ENCODE measurements at places on chromosomes 2 and 18. TPM values are rescaled to one million over a fixed set of nuclear protein-coding genes. Genes with fewer than 3 reads are reported as not detected.

ECEL1 gene
- not detected for total RNA-seq

CCDC85A gene
- 0.09 TPM for total RNA-seq

- DNase-seq: no peak
Measured at GRCh38 chr2:235850771-235851551, 317.2 kb downstream of the GBX2 start.

- no peak for DNase-seq
Measured at GRCh38 chr18:57744211-57744694, 58.9 kb downstream of the ATP8B1 start.

DNA sequence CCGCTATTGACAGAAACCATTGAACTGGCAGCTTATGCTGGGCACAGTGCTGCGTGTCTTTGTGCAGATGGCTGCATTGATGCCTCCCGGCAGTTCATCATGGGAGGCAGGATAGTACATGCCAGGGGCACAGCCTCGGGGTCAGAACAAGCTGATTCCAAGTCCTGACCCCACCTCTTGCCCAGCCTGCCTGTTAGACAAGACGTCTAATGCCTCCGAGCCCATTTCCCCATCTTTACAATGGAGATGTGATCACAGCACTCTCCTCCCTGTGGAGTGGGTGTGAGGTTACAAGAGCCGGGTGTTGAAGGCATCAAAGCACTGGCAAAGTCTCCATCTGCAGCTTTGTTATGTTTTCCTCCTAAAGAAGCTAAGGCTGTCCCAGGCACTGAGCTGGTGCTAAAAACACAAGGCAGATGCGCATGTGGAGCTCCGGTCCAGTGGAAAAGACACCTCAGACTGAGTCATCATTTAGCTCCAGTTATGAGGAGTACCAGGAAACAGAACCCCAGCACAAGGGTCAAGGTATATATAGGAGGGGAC, 125.7 kb upstream of the EPAS1 start:
- DNase-seq: peak; percentile 11

DNA sequence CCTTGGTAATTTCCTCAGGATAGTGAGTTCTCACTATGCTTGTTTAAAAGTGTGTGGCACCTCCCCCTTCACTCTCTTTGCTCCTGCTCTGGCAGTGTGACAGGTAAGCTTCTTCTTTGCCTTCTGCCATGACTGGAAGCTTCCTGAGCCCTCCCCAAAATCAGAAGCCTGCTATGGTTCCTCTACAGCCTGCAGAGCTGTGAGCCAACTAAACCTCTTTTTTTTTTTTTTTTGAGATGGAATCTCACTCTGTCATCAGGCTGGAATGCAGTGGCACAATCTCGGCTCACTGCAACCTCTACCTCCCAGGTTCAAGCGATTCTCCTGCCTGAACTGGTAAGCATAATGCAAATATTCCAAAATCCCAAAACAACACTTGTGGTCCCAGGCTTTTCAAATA, 80.0 kb downstream of the SOWAHC start:
- no peak for DNase-seq

PCARE gene
- total RNA-seq: not detected

GRCh38 chr2:215354771-215355695, 43.2 kb downstream of the ATIC start:
- DNase-seq: no peak

DNA sequence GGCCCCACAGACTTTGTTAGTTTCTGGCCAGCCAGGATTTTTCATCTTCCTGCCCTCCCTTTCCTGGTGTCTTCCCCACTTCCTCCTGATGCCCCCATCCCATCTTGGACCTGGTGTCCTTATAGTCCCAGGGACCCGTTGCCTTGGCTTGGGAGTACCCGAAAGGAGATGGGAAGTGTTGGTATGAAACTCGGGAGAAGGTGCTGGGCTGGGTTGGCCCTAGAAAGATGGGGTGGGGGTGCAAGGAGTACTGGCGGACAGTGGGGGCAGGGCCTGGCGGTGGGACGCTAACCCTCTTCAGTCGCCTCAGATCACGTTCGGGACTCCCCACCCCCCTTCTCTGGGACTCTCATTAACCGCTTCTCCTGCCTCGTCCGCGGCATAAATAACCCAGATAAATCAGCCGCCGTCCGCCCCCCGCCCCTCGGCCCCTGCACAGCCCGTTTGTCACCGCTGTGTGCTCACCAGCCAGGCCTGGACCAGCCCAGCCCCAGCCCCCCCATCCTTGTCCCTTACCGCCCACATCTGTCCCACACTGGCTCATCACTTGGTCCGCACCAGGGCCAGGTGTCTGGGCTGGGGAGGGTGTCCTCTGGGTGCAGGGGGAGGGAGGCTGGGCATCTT, 3.7 kb upstream of the ASIC4 start:
- DNase-seq: peak; percentile 62

CTDSP1 gene
- 67.9 TPM for total RNA-seq

- no peak for DNase-seq
Measured at GRCh38 chr18:48875942-48876511, 74.7 kb downstream of the SMAD7 start.

- DNase-seq: no peak
Measured at GRCh38 chr2:85250045-85250444, 77.7 kb downstream of the TGOLN2 start.

- no peak for DNase-seq
Measured at GRCh38 chr2:144511937-144512336, 8.0 kb downstream of the ZEB2 start.

DNA sequence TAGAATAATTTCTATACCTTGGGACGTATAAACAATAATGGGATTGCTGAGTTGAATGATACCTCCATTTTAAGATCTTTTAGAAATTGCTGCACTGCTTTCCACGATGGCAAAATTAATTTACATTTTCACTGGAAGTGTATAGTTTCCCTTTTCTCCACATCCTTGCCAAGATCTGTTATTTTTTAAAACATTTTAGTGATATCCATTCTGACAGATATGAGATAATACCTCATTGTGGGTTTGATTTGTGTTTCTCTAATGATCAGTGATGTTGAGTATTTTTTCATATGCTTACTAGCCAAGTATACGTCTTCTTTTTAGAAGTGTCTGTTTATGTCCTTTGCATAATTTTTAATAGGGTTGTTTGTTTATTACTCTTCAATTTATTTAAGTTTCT, 908.5 kb upstream of the CNTNAP5 start:
- DNase-seq: no peak

GRCh38 chr2:135647836-135648579, 93.6 kb upstream of the UBXN4 start:
- DNase-seq: no peak

DNA sequence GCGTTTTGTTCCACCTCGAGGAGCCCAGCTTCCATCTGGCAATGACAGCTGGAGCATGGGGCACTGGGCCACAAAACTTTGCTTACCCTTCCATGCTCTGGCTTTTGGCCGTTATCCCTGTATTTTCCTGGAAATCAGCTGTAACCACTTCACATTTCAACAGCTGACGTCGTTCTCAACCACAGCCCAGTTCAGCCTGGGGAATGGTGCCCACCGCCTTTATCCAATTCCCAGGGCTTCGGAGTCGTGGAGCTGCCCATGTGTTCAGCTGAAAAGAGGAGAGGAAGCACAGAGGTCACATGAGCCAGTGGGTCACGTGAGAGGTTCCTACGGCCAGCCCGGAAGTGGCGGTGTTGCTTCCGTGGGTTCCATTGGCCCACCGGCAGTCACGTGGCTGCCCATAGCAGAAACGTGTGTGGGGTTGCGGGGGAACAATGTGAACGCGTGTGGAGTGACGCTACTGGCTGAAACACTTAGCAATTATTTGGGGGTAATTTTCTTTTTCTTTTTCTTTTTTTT, 16.7 kb upstream of the EDAR start:
- DNase-seq: peak; percentile 55

GRCh38 chr2:119753930-119754321, 5.8 kb upstream of the PTPN4 start:
- DNase-seq: no peak

- DNase-seq: no peak
Measured at GRCh38 chr2:207141386-207141785, 24.4 kb downstream of the KLF7 start.

- DNase-seq: peak; percentile 70
Measured at GRCh38 chr18:80171054-80171872, 62.2 kb downstream of the ADNP2 start.

DNA sequence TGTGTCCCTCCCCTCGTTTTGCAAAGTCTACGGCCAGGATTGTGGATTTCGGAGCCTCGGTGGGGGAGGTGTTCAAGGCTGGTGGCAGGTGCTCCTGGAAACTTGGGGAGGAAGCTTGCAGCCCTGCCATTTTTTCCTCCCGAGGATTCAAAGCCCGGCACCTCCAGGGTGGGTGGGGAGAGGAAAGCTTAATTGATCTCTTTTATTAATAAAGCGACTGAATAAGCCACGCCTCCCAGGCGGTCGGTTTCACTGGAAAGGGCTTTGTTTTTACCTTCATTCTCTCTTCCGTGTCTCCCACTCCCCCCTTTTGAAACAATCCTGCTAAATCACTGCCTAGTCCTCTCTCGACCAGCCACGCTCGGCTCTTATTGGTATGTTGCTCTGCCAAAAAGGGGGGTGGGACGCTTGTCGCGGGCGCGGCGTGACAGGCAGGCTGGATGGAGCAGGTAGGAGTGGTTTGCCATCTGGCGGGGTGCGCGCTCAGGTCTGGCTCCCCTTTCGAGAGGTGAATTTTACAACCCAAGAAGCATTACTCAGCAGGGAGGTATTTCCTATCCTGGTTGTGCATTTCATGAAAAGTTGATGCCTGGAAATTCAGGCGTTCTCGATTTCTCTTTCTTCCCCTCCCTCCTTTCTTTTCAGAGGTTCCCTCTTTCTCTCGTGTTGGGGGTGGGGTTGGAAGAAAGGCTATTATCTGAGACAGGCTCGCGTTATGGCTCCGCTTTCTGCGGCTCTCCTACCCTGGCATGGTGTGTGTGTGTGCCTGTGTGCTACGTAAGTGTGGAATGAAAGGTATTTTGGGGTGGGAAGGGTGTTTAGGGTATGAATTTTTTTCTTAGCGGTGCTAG, 1.4 kb downstream of the NEDD4L start:
- no peak for DNase-seq

TRIM54 gene
- not detected for total RNA-seq

- no peak for DNase-seq
Measured at GRCh38 chr18:39721712-39722111, 2156.1 kb upstream of the CELF4 start.

ABCB11 gene
- 0.25 TPM for total RNA-seq

EVX2 gene
- not detected for total RNA-seq

PLA2R1 gene
- total RNA-seq: not detected

DNA sequence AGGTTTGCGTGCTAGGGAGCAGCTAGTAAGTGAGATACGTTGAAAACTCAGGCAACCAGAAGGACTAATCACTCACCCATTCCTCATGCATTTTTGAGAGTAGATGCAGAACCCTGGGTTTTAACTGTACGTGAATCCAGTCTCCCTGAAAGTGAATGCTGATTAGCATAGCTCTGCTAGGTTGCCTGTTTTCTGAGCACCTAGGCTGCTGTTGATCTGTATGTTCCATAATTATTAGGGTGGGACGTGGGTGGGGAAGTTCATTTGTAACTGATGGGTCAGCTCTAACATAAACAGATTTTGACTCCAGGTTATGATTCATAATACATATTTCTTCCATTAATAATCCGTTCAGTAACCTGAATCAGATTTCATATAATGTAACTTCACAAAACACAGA, 379.0 kb upstream of the FANCL start:
- DNase-seq: no peak

GPBAR1 gene
- not detected for total RNA-seq

DNA sequence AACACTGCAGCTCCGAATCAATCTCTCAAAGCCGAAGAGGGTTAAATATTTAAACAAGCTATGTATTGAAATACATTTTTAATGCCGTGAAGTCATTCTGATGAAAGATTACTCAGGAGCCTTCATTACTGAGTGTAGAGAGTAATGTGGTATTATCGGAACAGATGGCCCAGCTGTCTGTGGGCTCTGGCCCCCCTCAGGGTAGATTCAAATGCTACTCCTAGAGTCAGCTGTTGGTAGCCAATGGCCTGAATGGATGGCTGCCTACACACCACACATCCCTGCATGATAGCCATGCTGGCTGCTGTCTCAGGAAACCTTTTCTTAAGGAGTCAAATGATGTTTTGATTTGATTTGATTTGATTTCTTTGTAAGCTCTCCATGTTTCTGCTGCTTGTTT, 732.3 kb upstream of the CELF4 start:
- no peak for DNase-seq

- no peak for DNase-seq
Measured at GRCh38 chr2:99169534-99169933, 11.3 kb downstream of the MITD1 start.

IL1RL2 gene
- total RNA-seq: not detected

COLEC11 gene
- 2.9 TPM for total RNA-seq

ALPG gene
- total RNA-seq: not detected

DNA sequence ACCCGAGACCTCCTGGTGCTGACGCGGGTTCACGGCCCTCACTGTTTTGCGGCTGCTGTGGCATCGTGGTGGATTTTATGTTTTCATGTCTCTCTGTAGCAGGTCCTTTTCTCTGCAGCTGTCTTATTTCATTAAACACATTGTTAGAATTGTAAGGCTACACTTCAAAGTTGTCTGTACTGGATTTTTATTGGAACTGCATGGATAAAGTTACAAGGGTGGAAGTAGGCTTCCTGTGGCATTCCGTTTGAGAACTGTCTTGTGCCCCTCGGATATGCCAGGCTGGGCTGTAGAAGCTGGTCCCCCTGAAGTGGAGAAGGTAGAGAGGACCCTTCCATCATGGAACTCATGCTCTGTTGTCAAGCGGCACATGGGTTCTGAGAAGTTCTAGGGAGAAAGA, 127.3 kb downstream of the SNTG2 start:
- DNase-seq: no peak

GRCh38 chr2:16325016-16325975, 340.3 kb downstream of the CYRIA start:
- DNase-seq: no peak

- peak; percentile 22 for DNase-seq
Measured at GRCh38 chr2:19355931-19356544, 2.4 kb downstream of the OSR1 start.

- DNase-seq: no peak
Measured at GRCh38 chr2:162212366-162212765, 30.9 kb downstream of the FAP start.

DNA sequence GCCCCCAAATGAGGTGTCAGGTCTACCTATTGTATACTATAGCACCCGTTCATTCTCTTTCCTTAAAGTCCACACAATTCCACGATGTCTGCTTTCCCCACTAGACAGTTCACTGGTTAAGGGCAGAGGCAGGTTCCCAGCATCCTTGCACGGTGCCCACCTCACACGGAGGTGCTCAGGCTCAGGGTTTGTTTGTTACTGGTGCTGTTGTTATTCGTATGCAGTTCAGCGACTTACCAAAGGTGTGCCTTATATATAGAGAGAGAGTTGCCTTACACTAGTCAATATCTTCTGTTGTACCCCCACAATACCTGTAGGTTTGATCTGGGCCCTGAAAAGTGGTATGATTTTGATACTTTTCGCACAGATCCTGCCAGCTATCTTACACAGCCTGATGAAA, 30.6 kb downstream of the SLC3A1 start:
- no peak for DNase-seq

GRCh38 chr2:168528469-168528868, 72.4 kb downstream of the CERS6 start:
- DNase-seq: no peak

ABCG8 gene
- total RNA-seq: not detected

- DNase-seq: no peak
Measured at GRCh38 chr2:162113776-162114168, 38.3 kb downstream of the GCG start.

GRCh38 chr2:45937990-45938389, 286.5 kb downstream of the PRKCE start:
- DNase-seq: no peak

GRCh38 chr2:172437419-172438341, 10.3 kb downstream of the ITGA6 start:
- DNase-seq: no peak

GRCh38 chr2:162545254-162545653, 201.3 kb downstream of the GCA start:
- no peak for DNase-seq

WDCP gene
- total RNA-seq: 31.0 TPM
